ENCODE measurements at places on chromosomes 3 and 15. TPM values are rescaled to one million over a fixed set of nuclear protein-coding genes. Genes with fewer than 3 reads are reported as not detected.

Gene CCR1
- 0.01 TPM for polyA plus RNA-seq

DNA sequence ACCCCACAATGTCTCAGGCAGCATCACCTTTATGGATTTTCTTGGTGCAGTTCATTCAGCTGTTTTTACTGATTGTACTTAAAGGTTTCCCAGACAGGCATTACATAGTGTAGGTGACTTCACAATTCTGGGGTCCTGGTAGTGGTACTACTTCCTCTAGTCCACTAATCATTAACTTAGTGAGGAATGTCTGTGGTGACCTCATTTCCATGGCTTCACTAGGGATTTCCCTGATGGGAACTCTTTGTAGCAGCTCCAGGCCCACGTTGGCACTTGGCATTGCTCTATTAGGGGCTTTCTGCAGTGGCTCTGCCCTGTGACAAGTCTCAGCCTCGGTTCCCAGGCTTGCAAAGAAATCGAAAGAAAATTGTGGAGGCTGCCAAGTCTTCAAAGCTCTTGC, 48.1 kb upstream of the NPAP1 start:
- DNase-seq = no peak

- DNase-seq = no peak
Observed at GRCh38 chr15:48584090-48584811, 61.3 kb downstream of the FBN1 start.

DNA sequence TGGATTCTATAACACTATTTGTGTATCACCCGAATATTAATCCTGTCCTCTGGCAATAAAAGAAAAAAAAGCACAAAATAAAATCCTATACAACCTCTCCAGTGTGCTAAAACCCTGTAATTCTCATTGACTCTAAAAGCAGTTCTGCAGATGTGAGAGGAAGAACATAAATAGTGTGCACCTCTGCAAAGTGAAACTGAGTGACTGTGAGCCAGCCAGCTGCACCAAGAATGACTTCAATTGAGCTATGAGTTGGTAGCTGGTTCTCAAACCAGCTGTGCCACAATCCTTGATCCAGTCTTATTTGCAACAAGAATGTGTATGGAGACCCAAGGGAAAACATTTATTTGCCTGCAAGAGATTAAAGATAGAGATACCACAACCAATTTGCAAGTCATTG, 31.2 kb upstream of the COL8A1 start:
- DNase-seq = no peak

Gene AP3B2
- polyA plus RNA-seq = 9.4 TPM

- no peak for DNase-seq
Observed at GRCh38 chr3:78235841-78236240, 1195.9 kb downstream of the ROBO2 start.

- peak; percentile 86 for DNase-seq
Observed at GRCh38 chr15:80105595-80105994, 46.1 kb downstream of the ZFAND6 start.

GRCh38 chr3:140128217-140128616, 193.2 kb downstream of the CLSTN2 start:
- no peak for DNase-seq

DNA sequence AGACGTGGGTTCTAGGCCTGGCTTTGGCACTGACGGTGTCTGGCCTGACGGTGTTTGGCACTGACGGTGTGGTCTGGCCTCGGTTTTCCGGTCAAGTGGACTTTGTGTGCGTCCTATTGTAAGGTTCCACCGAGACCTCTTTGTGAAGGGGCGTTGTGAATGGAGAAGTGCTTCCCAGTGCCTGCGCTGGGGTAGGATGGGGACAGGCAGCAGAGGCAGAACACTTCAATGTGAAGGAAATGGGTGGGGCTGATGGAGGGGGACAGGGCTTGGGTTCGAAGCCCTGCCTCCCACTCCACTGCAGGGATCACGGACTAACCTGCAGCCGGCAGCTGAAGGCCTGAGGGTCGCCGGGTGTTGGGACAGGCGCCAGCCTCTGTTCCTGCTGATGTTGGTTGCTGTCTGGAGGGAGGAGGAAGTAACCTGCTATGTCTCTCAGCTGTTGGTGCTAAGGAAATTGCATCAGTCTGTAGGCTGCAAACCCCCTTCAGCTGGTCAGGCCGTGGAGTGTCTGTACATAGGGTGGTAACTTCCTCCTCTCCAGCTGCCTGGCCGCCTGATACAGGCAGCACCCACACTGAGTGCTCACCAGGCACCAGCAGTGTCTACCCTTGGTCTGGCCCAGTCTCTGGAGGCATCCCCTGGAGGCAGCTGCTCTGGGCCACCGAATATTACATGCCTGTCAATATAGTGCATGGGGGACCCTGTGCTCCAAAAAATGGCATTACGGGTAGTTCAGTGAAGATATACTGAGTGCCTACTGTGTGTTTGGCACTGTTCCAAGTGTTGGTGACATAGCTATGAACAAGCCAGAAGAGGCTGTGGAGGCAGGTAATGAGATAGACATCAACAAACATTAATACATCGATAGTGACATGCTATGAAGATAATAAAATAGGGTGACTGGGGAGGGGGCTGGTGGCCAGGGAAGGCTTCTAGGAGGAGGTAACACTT, 1.1 kb downstream of the TM6SF1 start:
- DNase-seq = no peak

Gene MYO5C
- 1.2 TPM for polyA plus RNA-seq

Gene BCHE
- not detected for polyA plus RNA-seq

Gene GALNT15
- 0.05 TPM for polyA plus RNA-seq

GRCh38 chr3:159879146-159879545, 109.5 kb upstream of the IL12A start:
- no peak for DNase-seq

Gene IL16
- polyA plus RNA-seq = 0.32 TPM

Gene PLOD2
- 19.6 TPM for polyA plus RNA-seq

Gene NFKBIZ
- 15.3 TPM for polyA plus RNA-seq

Gene KLHL40
- polyA plus RNA-seq = not detected

DNA sequence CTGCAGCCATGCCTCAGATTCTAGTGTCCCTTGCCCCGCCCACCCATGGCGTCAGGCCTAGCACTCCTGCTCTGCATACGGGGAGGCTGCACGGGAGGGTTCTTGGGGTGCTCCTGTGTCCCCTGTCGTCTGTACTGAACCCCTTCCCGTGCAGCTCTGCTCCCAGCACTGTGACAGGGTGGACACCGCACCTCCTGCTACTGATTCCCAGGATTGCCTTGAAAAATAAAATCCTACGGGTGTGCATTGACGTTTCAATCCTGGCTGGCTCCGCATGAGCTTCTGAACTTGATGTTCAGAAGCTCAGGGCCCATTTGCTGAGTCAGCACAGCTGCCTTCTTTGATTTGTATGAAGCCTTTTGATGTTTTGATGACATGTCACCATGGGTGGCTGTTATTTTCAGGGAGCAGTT, 176.4 kb downstream of the APBA2 start:
- DNase-seq = no peak

GRCh38 chr3:37932505-37932904, 58.1 kb upstream of the VILL start:
- no peak for DNase-seq

DNA sequence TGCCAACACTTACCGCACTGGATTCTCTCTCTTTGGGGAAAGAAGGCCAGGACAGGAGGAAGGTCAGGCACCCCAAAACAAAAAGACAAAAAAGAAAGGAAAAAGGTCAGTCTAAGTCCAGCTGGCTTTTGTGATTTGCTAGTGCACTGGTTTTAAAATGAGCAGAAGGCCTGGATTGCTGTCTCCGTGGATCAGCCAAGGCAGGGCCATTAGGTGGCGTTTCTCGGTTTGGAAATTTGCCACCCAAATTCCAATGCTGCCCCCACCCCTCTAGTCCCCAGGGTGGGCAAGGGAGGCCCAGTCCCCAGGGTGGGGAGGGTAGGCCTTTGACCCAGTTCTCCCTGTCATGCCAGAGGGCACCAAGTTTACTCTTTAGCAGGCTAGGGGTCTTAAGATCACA, 33.3 kb downstream of the TLE3 start:
- no peak for DNase-seq

Gene MESP2
- 0.10 TPM for polyA plus RNA-seq

Gene CHRD
- polyA plus RNA-seq = not detected

Gene GUCA1C
- polyA plus RNA-seq = 0.15 TPM

GRCh38 chr3:124768812-124769211, 38.6 kb downstream of the UMPS start:
- DNase-seq = peak; percentile 32

GRCh38 chr15:58404722-58405121, 27.1 kb upstream of the LIPC start:
- DNase-seq = no peak

Gene ZNF717
- 5.0 TPM for polyA plus RNA-seq

GRCh38 chr3:185216607-185216958, 37.3 kb downstream of the EHHADH start:
- DNase-seq = no peak

GRCh38 chr15:90571063-90571541, 41.4 kb downstream of the CRTC3 start:
- no peak for DNase-seq

Gene FHIT
- polyA plus RNA-seq = 1.5 TPM

Gene CD80
- polyA plus RNA-seq = not detected

Gene ZNF80
- polyA plus RNA-seq = not detected

DNA sequence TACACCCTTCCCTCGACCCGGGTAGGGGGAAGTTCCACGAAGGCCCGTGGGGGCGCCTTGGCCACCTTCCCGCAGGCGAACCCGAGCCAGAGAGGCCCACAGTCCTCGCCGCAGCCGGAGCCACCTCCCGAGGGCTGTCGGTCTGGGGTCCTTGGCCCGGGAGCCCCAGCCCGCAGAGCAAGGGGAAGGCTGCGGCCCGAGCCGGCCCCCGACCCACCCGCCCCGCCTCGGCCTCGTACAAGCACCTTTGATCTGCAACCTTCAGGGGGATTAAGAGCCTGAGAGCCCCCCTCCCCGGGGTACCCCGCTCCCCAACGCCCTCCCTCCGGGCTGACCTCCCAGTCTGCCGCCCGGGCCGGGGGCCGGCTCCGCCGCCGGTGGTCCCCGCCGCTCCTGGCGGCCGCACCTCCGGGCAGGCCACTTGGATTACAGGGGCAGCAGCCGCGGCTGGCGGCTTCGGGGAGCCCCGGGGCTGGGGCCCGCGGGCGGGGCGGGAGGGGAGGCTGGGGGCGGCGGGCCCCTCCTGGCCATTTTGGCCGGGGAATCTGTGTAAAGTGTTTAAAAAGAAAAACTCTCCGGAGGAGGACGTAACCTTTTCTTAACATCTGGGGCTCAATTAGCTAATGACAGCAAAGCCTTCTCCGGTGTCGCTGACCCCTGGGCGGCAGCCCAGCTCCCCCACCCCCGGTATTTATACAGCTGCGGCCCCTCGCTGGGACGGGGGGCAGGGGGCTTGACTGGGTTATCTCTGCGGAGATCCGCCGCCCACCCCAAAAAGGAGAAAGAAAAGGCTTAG, 40.2 kb downstream of the EPHB3 start:
- DNase-seq = no peak

Gene CLDN18
- not detected for polyA plus RNA-seq

- DNase-seq = no peak
Observed at GRCh38 chr15:33008284-33008995, 186.1 kb downstream of the FMN1 start.

DNA sequence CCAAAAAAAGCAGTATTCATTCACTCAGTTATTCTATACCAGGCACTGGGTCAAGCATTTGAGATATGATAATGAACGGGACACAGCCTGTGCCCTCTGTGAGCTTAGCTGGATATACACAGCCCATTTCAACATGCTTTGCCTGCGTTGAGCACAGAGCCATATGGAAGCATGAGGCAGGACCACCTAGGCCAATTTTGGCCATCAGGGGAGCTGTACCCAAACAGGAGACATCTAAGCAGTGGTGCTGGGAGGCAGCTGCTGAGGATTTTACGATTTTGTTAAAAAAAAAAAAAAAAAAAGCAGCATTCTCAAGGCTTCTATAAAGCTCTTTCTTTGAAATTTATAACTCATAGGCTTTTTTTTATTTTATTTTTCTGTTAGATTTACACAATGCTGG, 87.2 kb upstream of the SLC2A2 start:
- DNase-seq = no peak

Gene TGM5
- not detected for polyA plus RNA-seq

DNA sequence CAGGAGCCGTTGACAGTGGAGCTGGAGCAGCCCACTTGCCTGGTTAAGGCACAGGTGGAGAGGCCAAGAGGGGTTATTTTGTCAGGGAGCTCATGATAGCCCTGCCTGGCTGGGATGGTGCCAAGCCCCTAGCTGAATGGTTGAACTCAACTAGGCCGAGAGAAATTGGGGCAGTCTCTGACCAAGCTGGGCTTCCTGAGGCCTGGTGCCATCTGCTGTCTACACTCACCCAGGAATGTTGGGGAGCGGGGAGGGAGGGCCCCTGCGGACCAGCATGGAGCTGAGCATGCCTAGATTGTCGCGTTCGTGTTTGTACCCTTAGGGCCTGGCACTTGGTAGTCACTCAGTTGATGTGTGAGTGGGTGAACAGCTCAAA, 1.2 kb downstream of the BRPF1 start:
- no peak for DNase-seq

Gene CPEB1
- 0.37 TPM for polyA plus RNA-seq

DNA sequence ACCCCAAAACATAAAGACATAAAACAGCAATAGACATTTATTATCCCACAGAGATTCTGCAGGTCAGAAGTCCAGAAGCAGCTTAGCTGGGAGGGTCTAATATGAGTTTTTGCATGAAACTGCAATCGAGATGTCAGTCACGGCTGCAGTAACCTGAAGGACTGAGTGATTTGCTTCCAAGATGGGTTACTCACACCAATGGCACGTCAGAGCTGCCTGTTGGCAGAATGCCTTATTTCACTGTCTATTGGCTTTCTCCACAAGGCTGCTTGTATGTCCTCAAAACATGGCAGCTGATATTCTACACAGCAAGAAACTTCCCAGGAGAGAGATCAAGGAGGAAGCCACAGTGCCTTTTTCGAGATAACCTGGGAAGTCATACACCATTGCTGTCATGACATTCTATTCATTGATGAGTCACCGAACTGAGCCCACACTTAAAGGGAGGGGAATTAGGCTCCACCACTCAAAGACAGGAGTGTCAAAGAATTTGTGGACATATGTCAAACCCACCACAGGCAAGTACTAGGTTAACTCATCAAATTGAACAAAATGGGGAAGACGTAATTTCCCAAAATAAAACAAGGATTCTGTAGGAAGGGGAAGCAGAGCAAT, 122.2 kb downstream of the SYNPR start:
- peak; percentile 20 for DNase-seq
